GM06990 (cell line): ENCODE measurements at places on chromosomes 6 and 20.
A peak's percentile ranks its signal among the peaks of the same experiment; 100 is the strongest.

DNA sequence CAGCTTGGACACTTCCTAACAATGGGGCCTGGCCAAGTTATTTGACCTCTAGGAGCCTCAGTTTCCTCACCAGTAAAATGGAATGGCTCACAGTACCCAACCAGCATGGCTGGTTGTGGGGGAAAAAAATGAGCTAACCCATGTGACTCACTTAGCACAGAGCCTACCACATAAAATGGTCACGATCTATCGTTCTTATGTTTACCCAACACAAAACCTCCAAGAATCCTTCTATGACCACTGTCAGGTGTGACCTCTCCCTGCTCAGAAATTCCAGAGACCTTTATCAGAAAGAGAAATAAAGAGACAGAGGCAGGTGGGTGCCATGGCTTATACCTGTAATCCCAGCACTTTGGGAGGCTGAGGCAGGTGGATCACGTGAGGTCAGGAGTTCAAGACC is 39.4 kb downstream of the BPIFB1 start:
- no peak for DNase-seq

GRCh38 chr20:14832630-14833029 is 495.2 kb upstream of the FLRT3 start:
- DNase-seq = peak; percentile 70

- no peak for DNase-seq
Measured at GRCh38 chr6:64220801-64221200, 585.2 kb downstream of the PHF3 start.

DNA sequence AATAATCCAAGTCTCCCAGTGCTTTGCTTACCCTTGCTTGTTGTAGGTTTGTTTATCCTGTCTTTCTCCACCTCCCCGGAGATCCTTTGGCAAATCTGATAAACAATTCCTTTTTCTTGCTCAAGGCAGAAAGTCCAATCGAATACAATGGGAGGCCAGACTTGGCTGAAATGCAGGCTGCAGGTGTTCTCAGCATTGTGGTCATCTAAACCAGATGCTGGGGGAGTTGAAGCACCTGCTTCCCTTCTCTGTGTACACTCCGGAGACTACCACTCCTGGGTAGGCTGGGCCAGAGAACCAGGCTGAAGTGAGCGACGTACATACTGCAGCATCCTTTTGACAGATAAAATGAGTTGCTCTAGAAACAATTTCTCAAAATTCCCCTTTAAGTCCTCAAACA is 82.6 kb upstream of the PREP start:
- no peak for DNase-seq

- DNase-seq = no peak
Measured at GRCh38 chr6:22149501-22150367, 147.1 kb downstream of the PRL start.

DNA sequence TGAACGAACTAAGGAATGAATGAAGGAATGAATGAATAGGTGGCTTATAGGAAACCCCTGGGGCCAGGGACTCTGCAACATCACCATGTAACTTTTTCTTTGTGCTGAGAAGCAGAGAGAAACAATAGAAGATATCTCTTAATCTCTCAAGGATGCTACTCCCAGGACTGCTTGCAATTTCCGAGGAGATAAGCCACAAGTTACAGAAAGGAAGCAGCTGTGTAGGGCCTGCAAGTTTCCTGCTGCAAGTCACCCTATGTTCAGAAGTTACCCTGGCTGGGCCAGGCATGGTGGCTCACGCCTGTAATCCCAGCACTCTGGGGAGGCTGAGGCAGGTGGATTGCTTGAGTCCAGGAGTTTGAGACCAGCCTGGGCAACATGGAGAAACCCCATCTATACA is 7.3 kb upstream of the MAVS start:
- no peak for DNase-seq

- DNase-seq = no peak
Measured at GRCh38 chr6:158816329-158816728, 2.8 kb downstream of the EZR start.

DNA sequence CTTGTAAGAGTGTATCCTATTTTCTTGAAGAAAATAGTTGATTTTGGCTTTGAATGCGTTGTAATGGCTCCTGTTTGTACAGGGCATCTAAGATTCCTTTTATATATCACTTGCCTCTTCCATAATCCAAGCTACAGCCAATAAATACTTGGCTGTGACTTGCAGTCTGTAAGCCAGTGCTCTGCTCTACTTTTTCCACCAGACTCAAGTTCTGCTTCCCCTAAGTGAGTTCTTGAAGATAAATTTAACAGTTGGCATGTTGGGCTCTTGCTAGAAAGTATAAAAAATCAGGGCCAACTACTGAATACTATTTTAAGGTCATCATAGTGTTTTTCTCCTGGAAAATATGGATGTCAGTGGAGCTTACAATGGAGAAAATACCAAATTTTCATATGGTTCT is 36.5 kb upstream of the SCGN start:
- no peak for DNase-seq

- DNase-seq = no peak
Measured at GRCh38 chr6:35673755-35674154, 15.0 kb downstream of the FKBP5 start.

DNA sequence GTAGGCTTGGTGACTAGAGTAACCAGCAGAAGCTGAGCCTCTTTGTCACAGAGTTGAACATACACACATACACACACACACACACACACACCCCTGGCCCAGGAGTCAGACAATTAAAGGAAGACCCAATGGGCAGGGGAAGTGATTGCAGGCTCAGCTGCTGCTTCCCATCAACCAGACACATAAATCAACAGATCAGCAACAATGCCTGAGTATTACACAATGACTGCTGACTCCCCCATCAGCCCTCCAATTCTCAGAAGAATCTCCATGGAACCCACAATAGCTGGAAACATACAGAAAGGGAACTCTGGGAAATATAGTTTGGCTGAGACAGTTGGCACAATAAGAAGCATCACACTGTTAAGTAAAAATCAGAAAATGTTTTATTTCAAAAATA is 270.4 kb upstream of the PLCB4 start:
- DNase-seq = no peak

GRCh38 chr6:170206851-170207431 is 83.9 kb downstream of the DLL1 start:
- DNase-seq = no peak

GRCh38 chr6:35154262-35154661 is 13.1 kb upstream of the TCP11 start:
- DNase-seq = no peak

DNA sequence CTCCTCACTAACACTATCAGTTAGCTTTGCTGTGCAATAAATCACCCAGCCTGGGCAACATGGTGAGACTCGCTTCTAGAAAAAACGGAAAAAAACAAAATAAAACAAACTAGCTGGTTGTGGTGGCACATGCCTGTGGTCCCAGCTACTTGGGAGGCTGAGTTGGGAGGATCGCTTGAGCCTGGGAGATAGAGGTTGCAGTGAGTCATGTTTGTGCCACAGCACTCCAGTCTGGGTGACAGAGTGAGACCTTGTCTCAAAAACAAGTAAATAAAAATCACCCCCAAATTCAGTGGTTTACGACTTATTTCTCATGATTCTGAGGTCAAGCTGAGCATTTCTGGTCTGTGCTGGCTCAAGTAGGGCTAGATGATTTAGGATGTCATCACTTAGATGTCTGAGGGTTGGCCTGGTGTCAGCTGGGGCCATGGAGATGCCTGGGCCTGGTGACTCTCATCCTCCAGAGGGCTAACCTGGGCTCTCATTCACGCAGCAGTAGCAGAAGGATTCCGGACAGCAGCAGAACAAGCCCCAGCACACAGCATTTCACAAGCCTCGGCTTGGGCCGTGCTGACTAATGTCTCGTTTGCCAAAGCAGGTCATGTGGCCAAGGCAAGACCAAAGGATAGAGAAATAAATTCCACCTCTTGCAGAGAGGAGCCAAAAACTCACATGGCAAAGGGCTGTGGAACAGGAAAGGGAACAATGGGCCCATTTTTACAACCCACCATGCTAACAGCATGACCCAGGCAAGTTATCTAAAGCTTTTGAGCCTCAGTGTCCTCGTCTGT is 32.5 kb downstream of the MGME1 start:
- no peak for DNase-seq

DNA sequence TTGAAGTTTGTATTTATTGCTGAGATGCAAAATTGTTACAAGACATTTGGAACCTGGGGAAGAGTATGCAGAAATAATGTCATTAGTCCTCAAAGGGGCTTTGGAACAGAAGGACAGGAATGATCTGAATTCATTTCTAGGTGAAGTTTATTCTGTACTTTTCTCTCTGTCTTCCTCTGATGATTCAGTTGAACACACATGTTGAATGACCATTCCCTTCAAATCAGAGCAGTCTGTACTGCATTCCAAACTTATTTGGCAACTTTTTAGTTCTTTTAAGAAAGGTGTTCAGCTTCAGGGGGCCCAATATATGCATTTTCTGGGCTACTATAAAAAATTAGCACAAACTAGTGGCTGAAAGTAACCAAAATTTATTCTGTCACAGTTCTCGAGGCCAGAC is 213.9 kb upstream of the LAMP5 start:
- DNase-seq = no peak

- no peak for DNase-seq
Measured at GRCh38 chr6:11604836-11605506, 67.4 kb downstream of the TMEM170B start.
